Activated CD4-positive, alpha-beta T cell treated with anti-CD3 and anti-CD28 coated beads, Interleukin-2, amount 50 U/mL, for 48 hours (primary cell): ENCODE measurements at places on chromosomes 1 and 21.

- DNase-seq, result no peak
These were observed 91.6 kb upstream of the UBE2U start for GRCh38 chr1:64111787-64112186.

- DNase-seq, result no peak
These were observed 35.2 kb upstream of the SERBP1 start for GRCh38 chr1:67465375-67465774.

DNA sequence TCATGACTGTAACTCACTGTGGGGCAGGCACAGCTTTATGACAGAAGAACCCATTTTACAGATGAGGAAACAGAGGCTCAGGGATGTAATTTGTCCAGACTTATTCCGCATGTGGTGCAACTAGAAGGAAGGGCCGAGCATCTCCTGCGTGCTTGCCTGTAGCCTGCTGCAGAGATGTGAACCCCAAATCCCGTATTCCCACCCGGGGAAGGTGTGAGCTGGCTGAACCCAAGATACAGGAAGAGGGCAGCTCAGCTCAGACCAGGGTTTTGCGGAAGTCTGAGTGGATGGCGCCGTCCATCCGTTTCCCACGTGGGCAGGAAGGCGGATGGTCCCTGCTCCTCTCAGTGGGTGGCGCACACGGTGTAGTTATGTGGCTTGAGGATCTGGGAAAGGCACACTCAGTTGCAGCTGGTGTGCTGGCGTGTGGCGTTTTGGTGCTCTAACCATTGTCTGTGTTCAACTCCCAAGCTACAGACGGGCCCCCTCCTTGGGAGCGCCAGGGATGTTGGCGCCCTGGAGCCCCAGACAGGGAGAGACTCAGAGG is 1.2 kb downstream of the CROCC start:
- no peak for DNase-seq

DNA sequence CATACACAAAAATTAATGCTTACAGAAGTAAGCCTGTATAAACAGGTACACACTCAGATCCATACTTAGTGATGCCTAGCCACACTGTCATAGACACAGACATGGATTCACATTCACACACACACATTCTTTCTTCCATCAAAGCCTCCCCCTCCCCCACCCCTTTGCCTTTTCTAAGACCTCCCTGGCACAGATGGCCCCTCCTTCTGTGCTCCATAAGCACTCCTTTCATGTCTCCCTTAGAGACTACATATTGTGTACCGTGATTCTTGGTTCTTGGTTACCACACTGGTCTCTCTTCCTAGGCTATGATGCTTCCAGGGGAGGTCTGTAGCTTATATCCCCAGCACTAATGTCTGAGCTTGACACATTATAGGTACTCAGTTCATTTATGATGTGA is 2.0 kb upstream of the NHLH2 start:
- no peak for DNase-seq

GRCh38 chr21:42332557-42333317 is 17.5 kb upstream of the TFF3 start:
- DNase-seq, result no peak

GRCh38 chr1:77664939-77665516 is 17.4 kb downstream of the ZZZ3 start:
- DNase-seq, result no peak

DNA sequence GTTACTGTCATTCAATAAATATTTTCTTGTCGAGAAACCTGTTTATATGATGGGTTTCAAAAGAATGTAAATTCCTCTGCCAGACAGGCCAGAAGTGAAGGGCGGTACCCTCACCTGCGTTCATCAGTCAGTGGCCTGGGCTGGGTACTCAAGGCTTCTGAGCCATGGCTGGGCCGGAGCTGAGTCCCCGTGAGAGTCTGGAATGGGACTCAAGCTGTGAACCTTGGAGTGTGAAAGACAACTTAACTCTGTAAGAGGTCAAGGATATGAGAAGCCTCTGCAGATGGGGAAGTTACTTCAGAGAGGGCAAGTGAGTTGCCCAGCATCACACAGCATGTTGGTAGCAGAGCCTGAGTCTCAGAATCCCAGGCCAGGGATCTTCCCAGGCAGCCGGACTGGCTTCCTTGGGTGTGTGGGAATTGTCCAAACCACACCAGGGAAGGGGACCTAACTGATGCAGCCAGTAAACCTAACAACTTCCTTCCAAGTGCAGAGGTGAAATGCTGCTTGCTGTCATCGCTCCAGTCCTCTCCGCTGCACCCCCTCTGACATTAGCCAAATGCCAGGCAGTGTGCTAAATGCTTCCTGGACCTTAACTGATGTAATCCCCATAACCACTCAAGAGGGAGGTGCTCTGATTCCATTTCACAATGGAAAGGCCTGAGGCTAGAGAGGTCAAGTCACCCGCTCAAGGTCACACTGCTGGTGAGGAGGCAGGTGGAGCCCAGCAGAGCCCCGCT is 4.8 kb downstream of the DISP3 start:
- no peak for DNase-seq

DNA sequence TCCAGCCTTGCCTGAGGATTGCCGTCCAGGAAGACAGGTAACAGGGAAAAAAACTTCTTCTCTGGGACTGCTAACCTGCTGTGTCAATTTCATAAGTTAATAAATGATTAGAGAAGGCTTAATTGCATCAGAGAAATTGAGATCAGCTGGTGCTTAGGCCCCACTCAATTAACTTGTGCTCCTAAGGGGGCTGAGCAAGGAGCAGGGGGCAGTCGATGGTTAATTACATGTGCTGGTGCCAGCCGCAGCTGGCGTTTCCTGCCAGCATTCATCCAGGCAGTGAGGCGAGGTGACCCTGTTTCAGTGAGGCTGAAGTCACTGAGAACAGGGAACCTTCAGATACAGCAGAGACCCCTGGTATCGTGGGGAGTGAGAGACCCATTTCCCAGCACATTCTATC is 60.0 kb downstream of the FAM163A start:
- no peak for DNase-seq

- no peak for DNase-seq
These were observed 7.5 kb downstream of the MINDY1 start for GRCh38 chr1:150999051-150999674.

DNA sequence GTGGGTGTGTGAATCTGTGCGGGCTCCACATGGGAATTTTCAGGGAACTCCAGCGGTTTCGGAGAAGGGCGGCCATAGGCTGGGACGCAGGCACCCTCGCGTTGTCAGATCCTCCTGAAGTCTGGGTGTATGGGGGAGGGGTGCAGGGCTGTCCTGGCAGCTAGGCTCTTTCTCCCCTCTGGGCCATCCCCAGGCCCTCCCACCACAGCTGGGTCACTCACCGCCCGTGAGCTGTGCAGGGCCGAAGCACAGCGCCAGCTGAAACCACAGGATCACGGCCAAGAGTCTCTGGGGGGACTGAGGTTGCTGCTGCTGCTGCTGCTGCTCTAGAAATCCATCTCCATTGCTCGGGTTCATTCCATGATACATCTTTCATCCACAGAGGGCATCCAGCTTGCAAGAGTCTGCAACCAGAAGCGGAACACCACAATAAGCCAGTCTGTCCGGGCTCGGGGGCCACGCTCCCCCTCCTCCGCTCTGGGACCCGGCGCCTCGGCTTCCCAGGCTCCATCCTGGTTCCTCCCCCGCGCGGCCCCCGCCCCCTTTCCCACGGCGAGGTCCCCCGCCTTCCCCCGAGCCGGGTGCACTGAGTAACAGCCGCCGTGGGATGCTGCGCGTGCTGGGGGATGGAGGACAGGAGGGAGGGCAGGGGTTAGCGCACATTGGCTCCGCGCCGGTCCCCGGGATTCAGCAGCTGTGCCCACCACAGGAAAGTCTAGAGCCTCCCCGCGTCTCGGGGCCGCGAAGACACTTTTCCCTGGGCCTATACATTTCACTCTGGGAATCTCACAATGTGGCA is 720 bp downstream of the SUSD4 start:
- peak; percentile 38 for DNase-seq

- DNase-seq, result no peak
These were observed 1677.1 kb downstream of the KCNT2 start for GRCh38 chr1:194931166-194931565.

DNA sequence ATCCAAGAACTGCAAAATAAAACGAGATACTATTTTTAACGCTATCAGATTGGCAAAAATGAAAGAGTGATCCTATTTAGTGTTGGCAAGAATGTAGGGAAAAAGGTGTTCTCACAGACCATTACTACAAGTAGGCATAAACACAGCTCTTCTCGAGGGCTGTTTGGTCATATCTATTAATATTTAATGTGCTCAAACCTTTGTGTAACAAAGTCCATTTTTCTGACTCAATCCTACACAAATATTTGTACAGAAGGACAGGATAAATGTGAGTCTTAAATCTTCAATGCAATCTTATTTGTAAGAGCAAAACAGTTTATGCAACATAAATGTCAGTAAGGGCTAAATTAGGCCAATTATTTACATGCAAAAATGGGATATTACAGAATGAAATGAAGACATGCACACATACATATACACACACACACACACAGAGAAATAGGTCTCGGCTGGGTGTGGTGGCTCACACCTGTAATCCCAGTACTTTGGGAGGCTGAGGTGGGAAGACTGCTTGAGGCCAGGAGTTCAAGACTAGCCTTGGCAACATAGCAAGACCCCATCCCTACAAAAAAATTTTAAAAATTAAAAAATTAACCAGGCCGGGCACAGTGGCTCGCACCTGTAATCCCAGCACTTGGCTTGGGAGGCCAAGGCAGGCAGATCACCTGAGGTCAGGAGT is 17.7 kb downstream of the DHCR24 start:
- DNase-seq, result no peak
